ENCODE measurements at places on chromosomes 2 and 18.

GRCh38 chr18:29496152-29496680, 1319.3 kb upstream of the CDH2 start:
- DNase-seq = no peak

DNA sequence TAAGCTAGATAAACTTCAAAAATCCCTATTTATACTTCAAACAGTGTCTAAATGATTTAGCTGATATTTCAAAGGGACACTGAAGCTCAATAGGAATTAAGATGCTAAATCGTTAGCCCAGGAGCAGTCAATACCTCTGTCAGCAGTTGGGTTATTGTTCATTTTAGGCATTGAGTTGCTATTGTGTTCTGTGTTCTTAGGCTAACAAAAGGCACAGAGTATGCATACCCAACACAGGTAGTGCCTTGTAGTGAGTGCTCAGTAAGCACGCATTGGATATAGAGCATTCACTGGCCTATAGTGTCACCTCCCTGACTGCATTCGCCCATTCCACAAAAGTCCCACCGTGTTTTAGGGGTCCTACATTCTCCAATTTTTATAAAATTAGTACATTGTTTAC, 152.3 kb downstream of the PIK3C3 start:
- DNase-seq = no peak

DNA sequence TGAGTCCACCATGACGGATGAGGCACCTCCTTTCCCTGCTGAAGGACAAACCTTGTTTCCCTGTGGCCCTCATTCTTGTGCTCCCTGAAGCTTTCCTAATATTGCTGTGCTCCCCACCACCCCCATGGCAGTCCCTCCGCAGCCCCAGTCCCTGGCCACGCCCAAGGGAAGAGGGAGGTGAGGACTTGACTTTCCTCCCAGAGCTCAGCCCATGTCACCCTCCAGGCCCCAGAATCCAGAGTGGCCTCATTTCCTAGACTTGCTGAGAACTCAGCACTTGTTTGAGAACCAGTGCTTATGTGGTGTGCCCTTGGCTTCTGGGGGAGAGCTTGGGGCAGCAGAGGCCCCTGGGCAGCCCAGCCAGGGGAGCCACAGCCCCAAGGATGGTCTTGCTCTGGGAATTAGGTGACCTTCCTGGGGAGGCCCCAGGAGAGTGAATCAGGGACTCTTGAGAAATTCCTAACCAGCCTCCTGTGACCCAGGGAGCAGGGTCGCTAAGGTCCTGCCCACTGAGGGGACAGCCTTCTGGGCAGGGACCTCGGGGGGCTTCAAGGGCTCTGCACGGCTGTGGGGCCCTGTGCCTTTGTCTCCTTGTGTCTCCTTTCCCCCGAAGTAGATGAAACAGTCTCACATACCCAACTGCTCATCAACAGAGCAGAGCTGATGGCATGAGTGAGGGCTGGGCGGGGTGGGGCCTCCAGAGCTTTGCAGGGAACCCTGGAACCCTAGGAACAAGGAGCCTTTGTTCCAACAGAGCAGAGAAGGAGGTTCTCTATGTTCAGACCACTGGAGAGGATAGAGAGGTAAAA, 27.9 kb downstream of the PSD4 start:
- DNase-seq = no peak

DNA sequence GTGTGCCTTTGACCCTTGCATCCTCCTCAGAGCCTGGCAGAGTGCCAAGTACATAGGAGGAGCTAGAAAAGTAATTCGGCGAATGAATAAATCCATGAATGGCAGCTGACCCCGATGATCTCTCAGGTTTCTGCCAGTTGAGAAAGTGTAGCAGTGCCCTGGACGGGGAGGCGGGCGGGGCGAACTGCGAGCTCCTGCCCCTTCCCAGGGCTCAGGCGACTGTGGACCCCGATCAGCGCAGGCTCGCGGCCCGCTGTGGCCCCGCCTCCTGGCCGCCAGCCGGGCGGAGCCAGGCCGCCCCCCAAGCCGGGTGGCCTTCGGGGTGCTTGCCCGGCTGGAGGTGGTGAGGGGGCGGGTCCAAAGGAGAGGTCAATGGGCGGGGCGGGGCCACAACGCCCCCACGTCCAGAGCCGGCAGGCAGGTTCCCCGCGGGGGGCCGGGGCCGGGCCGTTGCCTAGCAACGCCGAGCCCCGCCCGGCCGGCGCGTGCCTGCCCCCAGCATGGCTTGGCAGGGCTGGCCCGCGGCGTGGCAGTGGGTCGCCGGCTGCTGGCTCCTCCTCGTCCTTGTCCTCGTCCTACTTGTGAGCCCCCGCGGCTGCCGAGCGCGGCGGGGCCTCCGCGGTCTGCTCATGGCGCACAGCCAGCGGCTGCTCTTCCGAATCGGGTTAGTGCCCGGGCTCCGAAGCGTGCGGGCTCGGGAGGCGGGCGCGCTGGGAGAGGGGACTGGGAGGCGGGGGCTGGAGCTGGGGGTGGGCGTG, 30.6 kb upstream of the TMBIM1 start:
- DNase-seq = peak; percentile 24

GRCh38 chr2:1645761-1646476, 98.4 kb downstream of the PXDN start:
- no peak for DNase-seq

GRCh38 chr2:85278361-85278760, 49.4 kb downstream of the TGOLN2 start:
- no peak for DNase-seq

DNA sequence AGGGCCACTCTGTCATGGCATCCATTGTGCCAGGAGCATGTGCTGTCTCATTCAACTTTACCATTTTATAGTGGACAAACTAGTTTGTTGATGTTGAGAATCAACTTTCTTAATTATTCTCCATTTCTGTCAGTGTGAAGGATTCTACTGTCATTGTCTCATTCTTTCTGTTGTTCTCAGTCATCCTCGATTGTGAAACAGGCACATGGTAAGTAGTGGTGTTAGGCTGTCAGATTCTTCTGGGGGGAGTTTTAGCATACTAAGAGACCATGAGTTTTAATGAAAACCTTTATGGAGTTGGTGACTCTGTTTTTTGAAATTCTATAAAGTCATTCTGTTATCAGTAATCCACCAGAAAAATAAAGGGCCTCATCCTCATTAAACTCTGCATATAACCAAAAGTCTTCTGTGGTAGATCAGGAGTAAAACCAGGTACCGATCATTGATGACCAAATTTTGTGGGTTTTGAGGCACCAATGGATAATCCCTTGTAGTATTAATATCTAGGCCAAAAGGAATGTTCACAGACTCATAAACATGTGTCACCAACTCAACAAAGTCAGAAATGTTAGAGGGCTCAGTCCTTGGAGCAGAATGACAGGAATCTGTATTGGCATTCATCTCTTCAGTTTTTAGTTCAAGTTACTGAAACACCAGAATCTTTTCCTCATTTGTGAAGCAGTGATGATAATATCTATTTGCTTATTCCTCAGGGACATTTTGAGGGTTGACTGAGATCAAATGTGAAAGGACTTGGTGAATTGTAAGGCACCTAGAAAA, 73.2 kb downstream of the CERS6 start:
- DNase-seq = no peak

GRCh38 chr2:199717587-199717907, 133.4 kb downstream of the FTCDNL1 start:
- DNase-seq = no peak

- no peak for DNase-seq
Observed at GRCh38 chr2:113734185-113734584, 22.3 kb downstream of the SLC35F5 start.

DNA sequence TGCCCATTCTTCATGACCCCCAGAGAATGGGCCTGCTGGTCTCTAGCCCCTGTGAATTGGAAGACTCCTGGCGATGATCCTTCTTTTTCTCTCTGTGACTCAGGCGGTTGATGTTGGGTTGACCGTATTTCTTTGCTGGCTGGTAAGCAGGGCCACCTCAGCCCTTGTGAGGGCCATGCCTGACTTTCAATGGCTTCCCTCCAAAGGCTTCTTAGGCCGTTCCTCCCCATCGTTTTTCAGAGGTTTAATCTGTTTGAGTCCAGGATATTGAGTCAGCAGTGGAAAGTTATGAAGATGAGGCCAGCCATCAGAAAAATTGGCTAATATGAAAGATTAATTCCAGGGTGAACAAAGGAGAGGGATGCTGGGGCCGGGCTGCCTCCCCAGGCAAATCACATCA, 13.6 kb downstream of the HPCAL1 start:
- DNase-seq = no peak

GRCh38 chr2:185771396-185771795, 32.8 kb downstream of the FSIP2 start:
- DNase-seq = no peak

- DNase-seq = no peak
Observed at GRCh38 chr2:121777699-121778058, 22.2 kb downstream of the TSN start.

- DNase-seq = no peak
Observed at GRCh38 chr2:118878531-118879149, 31.2 kb upstream of the EN1 start.

GRCh38 chr2:38170067-38170466, 94.1 kb upstream of the CYP1B1 start:
- no peak for DNase-seq
